Stimulated activated CD4-positive, alpha-beta T cell treated with anti-CD3 and anti-CD28 coated beads, Interleukin-2, amount 100 ng/mL, for 48 hours (primary cell): ENCODE measurements at places on chromosomes 1 and 21.

DNA sequence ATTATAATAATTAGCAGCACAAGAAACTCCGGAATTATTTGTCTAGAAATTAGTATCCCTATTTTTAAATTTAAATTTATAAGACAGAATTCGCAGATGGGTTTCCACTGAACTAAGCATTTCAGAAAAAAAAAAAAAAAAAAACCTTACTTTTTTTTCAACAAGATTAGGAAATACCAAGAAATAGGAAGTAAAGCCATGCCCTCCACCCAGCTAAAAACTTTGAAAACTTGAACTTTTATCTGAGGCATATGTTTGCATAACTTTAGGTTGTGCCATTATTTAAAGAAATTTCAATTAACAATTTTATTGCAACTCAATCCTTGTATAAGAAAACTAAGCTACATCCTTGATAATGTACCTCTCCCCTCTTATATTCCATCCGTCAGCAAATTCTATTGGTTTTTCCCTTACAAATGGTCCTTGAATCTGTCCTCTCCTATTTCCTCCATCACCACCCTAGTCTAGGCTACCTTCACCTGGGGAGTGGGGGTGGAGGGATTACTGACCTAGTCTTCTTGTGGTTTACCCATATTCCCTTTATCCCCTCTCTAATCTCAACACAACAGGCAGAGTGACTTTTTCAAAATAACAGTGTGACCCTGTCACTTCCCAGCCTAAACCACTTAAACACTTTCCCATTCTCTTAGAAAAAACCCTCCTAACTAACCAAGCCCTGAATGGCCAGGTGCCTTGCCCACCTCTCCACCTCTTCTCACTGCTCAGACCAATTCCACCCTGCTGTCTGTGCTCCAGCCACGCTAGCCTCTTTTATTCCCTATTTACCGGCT is 1.4 kb upstream of the EVI5 start:
- DNase-seq: no peak

DNA sequence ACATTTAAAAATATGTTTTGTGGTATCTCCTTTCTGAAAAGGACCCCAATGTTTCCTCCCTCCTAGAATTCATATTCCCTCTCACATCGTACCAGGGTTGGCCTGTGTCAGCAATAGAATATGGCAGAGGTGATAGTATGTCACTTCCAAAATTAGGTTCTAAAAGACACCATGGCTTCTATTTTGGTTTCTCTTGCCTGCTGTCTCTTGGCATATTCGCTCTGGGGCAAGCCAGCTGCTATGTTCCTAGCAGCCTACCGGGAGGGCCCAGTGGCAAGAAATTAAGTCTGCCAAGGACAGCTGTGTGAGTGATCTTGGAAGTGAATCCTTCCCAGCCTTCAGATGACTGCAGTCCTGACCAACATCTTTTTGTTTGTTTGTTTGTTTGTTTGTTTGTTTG is 92.9 kb upstream of the PPM1J start:
- DNase-seq: no peak

DNA sequence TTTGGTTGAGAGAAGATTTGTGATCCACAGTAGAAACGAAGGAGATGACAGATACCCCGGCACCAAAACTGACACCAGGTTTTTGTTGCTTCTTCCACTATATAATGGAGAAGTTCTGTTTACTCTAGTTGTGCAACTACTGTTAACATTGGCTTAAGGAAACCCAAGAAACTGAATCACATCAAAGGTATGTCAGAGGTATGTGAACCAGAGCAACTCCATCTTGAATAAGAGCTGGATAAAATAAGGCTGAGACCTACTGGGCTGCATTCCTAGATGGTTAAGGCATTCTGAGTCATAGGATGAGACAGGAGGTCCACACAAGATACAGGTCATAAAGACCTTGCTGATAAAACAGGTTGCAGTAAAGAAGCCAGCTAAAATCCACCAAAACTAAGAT is 173.7 kb upstream of the CAMK1G start:
- DNase-seq: no peak

DNA sequence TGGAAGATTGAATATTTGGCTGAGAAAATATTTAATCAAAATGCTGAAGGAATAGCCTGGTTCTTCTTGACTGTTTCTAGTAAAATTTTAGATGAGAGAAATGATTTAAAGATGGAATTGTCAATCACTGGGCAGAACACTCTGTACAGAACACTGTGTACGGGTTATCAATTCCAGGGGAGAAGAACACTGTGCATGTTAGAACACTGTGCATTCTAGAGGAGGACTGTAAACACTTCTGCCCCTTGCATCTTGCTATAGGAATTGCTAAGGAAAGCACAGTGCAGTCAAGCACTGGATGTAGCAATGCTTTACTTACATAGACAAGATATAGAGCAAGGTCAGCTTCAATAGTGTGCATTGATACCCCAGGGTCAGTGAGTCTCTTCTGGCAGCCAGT is 98.7 kb downstream of the RWDD3 start:
- no peak for DNase-seq

GRCh38 chr21:34148419-34148804 is 75.0 kb downstream of the MRPS6 start:
- no peak for DNase-seq

DNA sequence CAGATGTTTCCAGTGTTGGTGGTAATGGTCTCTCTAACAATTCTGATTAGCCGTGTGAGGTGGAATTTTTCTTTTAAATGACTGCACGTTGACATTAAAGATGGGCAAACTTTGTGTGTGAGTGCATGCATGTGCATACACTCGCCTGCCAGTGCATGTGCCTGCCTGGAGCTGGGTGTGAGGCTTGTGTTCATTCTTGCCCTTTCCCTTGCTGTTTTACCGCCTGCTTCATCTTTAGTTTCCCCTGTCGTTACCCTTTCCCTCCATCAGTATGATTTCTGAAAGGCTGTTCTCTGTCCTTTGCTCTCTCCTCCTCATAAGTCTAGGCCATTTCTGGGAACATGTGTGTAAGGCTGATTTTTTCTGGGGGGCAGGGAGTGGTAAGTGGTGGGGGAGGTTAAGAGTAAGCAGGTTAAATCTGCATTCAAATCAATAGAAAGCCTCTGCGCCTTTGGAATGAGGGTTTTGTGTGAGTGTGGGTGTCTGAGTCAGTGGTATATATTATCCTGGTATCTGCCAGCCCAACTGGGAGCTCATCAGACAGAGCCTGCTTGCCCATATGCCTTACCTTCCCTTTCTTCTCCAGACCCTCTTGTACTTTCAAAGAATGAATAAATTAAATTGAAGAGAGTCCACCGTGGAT is 112.5 kb downstream of the PBX1 start:
- DNase-seq: no peak

GRCh38 chr1:30265127-30266070 is 458.0 kb downstream of the MATN1 start:
- DNase-seq: no peak

GRCh38 chr1:244614879-244615278 is 38.0 kb upstream of the DESI2 start:
- DNase-seq: no peak

GRCh38 chr1:227622739-227623475 is 59.6 kb downstream of the ZNF678 start:
- DNase-seq: no peak
